Occipital lobe (tissue), 3 donors: ENCODE measurements at places on chromosomes 11 and 22.

DNA sequence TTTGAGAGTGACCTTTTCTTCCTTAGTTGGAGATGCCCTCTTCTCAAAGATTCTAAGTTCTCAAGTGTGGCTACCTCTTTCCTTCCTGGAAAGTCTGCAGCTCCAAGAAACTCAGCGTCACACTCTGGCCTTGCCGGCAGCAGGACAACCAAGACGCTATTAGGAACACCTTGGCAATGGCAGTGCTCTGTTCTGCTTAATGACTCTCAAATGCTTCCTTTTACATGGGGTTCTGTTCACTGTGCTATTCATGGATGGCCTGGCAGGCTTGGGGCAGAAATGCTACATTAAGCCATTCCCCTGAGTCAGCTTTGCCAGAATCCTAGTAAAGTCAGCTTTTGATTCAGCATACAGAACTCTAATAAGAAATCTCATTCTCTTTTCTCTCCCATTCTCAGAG, 25.9 kb downstream of the LARGE2 start:
- DNase-seq: no peak

GRCh38 chr22:43266076-43266475, 77.1 kb downstream of the SCUBE1 start:
- no peak for DNase-seq

- DNase-seq: no peak
These were observed 75.4 kb downstream of the TRPC6 start for GRCh38 chr11:101508370-101508769.

DNA sequence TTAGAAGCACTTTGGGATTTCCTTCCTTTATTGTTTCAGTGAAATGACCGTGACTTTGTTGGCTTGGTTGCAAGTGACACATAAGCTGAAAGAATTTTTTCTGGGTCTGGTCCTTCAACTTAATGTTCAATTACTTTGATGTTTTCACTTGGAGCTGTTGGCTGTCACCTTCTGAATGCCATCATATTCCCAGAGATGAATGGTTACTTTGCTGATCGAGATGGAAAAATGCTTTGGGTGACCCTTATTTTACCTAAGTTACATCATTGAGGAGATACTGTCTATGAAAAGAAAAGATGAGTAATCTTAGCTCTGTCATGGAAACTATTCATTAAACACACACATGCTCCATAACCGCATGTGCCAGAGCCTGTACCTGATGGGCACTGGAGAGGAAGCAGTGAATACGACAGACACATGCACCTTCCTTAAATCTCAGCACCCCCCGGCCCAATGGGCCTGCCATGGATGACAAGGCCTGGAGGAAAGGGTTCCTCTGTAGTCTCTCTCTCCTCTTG, 76.9 kb downstream of the TENM4 start:
- no peak for DNase-seq

- no peak for DNase-seq
These were observed 44.6 kb upstream of the SYT7 start for GRCh38 chr11:61625525-61625924.
